ENCODE measurements at places on chromosomes 3 and 15.

DNA sequence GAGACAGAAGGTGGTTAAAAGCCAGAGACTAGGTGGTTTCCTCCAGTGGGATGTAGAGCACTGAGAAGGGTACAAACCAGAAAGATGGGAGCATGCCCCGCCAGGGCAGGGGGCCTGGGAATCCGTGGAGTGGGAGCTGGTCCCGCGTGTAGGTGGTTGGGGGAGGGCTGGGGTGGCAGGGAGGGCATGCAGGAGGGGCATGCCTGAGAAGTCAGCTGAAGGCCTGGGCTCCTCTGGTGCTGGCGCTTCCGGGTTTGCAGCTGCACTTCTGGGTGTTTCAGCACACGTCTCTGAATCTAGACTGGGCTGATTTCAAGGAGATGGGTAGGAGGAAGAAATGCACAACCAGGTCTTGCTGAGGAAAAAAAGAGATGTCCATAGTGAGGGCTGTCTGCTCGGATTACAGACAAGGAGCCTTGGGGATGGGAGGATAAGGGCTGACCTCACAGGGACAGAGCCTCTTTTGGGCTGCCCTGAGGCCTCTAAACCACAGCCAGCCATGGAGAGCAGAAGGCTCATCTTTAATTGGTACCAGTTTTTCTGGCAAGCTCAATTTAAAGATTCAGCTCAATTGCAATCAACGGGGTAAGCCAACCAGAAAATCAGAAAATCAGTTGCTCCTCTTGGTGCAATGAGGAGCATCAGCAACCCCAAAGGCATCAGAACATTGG is 151.9 kb downstream of the FAM43A start:
- no peak for DNase-seq

DNA sequence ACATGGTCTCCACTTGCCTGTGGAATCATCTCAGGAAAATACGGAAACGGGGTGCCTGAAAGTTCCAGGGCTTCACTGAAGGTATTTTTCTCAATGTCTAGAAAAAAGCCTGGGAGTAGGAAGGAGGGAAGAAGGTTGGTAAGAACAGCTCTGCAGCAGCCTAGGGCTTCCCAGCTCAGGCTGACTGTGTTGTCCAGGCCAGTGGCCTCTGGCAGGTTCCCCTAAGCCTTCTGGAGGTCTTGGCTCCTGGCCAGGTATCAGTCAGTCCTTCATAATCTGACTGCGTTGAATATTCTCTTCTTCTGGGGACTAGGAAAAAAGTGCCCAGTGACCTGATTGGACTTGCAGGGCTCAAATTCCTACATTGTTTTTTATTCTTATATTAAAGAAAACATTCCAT is 38.6 kb downstream of the SSR3 start:
- DNase-seq, result no peak

DNA sequence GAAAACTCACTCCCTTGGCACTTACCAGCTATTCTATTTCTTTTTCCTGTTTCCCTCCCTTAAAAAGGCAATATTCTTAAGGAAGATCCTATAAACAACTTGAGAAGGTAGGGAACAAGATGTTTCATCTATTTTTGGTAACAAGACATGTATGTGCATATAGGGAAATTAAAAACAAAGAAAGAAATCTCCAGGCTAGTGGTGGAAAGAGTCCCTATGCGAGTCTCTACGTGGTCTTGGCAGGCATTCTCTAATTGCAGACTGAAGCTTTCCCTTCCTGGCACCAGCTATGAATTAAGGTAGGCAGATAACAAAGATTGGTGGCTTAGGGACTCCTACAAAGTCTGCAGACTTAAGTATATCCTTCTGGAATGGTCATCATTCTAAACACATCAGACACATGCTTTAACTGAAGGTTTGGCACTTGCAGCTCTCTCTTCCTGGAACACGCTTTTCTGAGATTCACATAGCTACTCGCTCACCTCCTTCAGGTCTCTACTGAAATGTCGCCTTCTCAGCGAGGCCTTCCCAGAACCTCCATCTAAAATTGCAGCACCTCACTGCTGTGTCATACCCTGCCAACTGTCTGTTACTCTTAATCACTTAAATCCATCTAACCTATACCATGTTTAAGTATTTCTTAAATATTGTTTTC is 336.0 kb downstream of the VGLL3 start:
- no peak for DNase-seq

- no peak for DNase-seq
Observed at GRCh38 chr3:122493296-122493695, 21.4 kb downstream of the KPNA1 start.
